ENCODE measurements at places on chromosomes 7 and 10.

- DNase-seq = no peak
Observed at GRCh38 chr10:114244126-114244525, 5.1 kb downstream of the VWA2 start.

- DNase-seq = no peak
Observed at GRCh38 chr10:86512137-86512536, 9.5 kb downstream of the WAPL start.

GRCh38 chr10:5434017-5434753, 21.8 kb downstream of the NET1 start:
- peak; percentile 53 for DNase-seq

DNA sequence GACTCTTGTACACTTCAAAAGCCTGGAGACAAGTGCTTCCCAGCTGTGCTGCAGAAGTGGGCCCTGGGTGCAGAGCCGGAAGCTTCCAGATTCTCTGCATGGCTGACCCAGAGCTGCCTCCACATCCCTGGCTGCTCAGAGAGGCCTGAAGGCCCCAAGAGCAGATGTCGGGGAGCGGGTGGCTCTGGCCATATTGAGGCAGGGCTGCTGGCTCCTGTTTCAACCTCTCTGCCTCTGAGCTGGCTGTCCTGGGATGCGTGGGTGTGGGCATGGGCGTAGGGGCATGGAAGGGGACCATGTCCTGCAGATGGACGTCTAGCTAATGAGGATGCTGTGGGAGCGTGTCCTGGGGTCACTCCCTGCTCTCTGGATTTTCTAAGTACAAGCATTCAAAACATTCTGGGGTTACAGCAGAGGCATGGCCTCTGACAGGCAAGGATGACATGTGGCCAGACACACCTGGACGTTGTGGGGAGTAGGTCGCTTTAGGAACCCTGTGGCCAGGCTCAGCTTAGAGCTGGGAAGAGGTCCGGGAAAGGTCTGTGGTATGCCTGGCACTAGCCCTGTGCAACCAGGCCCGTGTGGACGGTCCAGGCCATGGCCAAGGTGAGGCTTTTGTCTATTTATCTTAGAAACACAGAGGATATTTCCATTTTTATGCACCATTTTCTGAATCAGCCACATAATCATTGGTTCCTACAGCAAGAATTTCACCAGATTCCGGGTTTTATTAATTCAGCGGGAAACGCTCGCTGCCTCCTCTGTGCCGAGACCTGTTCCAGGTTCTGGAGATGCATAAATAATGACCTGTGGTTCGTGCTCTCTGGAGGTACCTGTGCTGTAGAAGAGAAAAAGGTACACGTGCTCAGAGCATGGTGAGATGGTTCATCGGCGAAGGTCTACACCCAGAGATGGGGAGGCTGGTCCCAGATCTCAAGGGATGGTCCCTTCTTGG, 361.1 kb downstream of the GLRX3 start:
- no peak for DNase-seq

- no peak for DNase-seq
Observed at GRCh38 chr7:5229451-5230264, 39.6 kb downstream of the WIPI2 start.

GRCh38 chr7:10101351-10101750, 872.3 kb upstream of the PHF14 start:
- no peak for DNase-seq

DNA sequence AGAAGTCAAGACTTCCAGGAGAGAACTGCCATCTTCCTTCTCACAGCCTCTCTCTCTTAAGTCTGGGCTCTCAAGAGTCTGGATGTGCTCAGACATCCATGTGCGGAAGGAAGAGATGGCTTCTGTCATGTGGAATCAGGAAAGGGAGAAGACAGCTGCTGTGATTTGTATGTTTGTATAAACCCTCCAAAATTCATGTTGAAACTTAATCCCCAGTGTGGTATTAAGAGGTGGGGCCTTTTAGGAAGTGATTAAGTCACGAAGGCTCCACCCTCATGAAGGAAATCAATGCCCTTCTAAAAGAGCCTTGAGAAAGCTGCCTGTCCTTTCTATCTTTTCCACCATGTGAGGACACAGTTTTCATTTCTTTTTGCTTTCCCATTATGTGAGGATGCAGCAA, 73.9 kb upstream of the PTN start:
- no peak for DNase-seq

GRCh38 chr10:33774857-33775256, 440.4 kb upstream of the NRP1 start:
- no peak for DNase-seq

DNA sequence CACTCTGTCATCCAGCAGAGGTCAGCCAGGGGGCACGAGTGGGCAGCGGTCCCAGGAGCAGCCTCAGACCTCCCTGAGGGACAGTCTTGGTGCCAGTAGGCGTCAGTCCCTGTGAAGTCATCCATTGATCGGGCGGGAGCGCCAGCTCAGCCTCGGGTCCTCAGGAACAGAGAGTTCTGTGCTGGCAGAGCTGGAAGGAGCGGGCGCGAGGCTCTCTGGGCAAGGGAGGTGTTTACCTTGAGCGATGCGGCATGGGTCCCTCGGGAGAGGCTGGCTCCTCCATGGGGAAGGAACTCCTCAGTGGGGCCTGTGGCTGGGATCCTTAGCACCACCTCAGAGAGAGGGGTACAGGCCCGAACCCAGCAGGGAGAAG, 101.1 kb upstream of the PPIF start:
- DNase-seq = no peak

GRCh38 chr10:31599626-31600504, 280.8 kb downstream of the ZEB1 start:
- DNase-seq = no peak

DNA sequence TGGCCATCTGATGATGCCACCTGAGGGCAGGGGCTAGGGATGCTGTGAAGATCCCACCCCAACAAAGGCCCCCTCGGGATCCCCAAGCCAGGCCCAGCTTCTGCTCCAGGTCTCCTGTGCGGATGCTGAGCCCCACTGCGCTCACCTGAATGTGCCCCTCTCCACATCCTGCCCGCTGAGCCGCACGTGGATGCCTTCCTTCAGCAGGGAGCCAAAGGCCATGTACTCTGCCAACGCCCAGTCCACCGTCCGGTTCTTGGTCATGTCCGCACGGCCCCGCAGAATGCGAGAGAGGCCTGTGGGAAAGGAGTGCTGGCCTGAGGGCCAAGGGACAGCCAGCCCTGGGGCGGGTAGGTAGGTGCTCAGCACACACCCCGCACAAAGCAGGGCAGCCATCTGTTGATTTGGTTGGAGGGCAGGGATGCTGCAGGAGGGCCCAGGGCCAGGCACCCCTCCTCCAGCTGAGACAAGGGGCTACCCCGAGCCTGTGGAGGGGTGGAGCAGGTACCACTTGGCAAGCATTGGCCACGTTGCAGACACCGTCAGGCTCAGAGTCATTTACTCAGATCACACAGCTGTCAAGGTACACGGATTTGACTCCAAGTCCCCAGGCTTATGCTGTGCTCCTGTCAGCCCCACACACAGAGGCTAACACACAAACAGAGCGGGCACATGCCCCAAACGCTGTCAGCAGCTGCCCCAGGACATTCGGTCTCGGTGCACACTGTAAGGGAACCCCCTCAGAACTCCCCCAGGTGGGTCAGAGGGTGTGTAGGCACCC, 19.2 kb downstream of the OGDHL start:
- no peak for DNase-seq

- DNase-seq = no peak
Observed at GRCh38 chr10:46560952-46561351, 4.5 kb upstream of the GPRIN2 start.

DNA sequence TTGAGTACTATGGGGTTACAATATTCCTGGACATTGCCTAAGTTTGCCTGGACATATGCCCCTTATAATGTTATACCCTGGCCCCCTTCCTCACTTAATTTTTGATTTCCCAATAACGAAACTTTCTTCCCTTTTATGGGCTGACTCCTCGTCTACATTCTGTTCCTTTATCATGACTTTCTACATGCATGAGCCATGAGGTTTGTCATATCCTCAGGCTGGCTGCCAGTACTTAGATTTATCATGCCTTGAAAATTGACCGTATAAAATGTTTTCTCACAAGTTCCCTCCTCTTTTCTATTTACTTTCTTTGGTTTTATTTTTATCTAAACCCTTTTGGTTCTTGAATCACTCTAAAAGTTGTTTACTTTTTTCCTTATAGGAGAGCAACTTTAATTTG, 4.7 kb downstream of the DNAH11 start:
- no peak for DNase-seq

GRCh38 chr7:140084972-140085371, 22.2 kb upstream of the PARP12 start:
- no peak for DNase-seq

DNA sequence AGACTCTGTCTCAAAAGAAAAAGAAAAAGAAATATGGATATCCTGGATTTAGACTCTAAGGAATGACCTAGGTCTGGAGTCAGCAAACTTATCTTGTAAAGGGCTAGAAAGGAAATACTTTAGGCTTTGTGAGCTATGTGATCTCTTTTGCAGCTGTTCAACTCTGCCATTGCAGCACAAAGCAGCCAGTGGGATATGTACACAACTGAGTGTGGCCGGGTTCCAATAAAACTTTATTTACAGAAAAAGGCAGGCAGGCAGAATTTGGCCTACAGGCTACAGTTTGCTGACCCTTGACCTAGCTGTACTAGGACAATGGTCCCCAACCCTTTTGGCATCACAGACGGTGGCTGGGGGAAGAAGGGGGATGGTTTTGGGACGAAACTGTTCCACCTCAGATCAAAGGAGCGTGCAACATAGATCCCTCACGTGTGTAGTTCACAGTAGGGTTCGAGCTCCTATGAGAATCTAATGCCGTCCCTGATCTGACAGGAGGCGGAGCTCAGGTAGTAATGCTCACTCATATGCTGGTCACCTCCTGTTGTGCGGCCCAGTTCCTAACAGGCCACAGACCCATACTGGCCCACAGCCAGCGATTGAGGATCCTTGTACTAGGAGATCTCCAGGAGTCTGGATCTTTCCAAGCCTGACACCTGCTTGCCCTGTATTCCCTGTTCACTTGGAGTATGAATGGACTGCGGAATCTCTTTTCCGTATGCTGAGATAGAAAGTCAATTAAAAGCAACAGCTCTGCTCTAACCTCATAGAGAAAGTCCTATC, 63.0 kb downstream of the CUL1 start:
- DNase-seq = no peak

DNA sequence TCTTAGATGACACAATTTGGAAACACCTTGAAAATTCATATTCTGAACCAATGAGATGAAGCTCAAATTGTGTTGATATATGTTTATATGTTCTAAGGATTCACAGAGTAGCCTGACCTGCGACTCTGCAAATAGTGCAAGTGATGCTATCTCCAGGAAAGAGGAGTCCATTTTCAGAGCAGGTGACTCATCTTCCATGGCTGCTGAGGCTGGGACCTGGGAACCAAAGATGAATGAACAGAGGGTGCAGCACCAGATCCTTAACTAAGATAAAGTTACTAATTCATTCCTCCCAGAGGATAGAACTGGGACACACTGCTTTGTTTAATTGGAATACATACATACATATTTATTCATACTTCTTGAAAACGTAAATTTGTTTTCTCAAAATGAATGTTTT, 240.6 kb upstream of the SEMA3C start:
- DNase-seq = no peak

DNA sequence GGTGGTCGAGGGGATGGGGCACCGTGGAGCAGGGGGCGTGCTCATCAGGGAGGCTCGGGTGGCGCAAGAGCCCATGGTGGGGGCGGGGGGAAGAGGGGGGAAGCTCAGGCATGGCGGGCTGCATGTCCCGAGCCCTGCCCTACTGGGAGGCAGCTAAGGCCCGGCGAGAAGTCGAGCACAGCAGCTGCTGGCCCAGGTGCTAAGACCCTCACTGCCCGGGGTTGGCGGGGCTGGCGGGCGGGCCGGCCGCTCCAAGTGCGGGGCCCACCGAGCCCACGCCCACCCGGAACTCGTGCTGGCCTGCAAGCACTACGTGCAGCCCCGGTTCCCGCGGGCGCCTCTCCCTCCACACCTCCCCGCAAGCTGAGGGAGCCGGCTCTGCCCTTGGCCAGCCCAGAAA, 55.0 kb upstream of the FAM171A1 start:
- DNase-seq = no peak

Measured in fibroblast of skin of left biceps (primary cell).